ENCODE measurements at places on chromosomes 16 and 17. TPM values are rescaled to one million over a fixed set of nuclear protein-coding genes. Genes with fewer than 3 reads are reported as not detected.

The ATP2A1 gene
- total RNA-seq = 0.94 TPM

The ZFPM1 gene
- 9.9 TPM for total RNA-seq

The CACNA1G gene
- total RNA-seq = not detected

The LITAFD gene
- total RNA-seq = not detected

The RDM1 gene
- total RNA-seq = not detected

The NKD1 gene
- 1.4 TPM for total RNA-seq

The G6PC1 gene
- not detected for total RNA-seq

The CD79B gene
- 13.6 TPM for total RNA-seq

DNA sequence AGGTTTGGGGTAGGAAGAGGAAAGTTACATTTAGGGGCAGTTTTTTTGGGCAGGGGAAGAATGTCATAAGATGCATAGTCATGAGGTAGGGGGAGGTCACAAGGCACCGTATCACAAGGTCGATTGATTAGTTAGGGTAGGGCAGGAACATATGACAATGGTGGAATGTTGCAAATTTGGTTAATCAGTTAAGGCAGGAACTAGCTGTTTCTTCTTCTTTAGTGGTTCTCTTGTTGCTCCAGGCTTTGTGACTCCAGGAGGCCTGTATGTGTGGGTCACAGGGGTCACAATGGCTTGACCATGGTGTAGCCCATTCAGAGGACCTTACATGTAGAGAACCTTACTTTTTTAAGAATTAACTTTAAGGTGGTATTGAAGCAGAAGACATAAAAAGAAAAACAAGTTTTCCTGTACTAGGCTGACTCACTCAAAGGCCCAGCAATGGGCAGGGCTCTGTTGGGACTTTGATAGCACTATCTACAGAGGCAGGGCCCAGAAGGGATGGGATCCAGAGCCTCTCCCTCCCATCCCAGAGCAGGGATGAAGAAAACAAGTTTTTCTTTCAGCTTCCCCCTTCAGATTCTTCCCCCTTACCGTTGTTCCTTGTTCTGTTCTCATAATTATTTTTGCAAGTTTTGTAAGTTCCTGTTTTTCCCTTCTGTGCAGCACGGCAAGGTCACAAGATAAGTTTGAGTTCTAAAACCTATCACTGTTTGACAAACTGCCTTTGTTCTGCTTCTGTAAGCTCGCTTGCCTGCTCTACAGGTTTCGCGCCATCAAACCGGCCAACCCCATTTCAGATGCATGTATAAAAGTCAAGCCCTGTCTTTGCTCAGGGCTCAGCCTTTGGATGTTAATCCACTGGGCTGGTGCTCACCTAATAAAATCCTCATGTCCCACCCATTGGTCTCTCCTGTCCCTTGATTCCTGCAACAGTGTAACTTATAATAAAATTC, 45.8 kb upstream of the ATF7IP2 start:
- H3K27ac ChIP-seq = no peak overlapping the region
- DNase-seq = no peak
- H3K4me3 ChIP-seq = no peak overlapping the region
- no peaks in the 10 kb centered on the region for H3K27me3 ChIP-seq
- no peaks in the 10 kb centered on the region for H3K4me1 ChIP-seq
- H3K36me3 ChIP-seq = no peaks in the 10 kb centered on the region

GRCh38 chr16:50613281-50613963, 65.2 kb downstream of the NKD1 start:
- H3K4me3 ChIP-seq = no peak overlapping the region
- H3K4me1 ChIP-seq = peaks cover 15% of the 10 kb centered on the region
- no peak overlapping the region for H3K27ac ChIP-seq

DNA sequence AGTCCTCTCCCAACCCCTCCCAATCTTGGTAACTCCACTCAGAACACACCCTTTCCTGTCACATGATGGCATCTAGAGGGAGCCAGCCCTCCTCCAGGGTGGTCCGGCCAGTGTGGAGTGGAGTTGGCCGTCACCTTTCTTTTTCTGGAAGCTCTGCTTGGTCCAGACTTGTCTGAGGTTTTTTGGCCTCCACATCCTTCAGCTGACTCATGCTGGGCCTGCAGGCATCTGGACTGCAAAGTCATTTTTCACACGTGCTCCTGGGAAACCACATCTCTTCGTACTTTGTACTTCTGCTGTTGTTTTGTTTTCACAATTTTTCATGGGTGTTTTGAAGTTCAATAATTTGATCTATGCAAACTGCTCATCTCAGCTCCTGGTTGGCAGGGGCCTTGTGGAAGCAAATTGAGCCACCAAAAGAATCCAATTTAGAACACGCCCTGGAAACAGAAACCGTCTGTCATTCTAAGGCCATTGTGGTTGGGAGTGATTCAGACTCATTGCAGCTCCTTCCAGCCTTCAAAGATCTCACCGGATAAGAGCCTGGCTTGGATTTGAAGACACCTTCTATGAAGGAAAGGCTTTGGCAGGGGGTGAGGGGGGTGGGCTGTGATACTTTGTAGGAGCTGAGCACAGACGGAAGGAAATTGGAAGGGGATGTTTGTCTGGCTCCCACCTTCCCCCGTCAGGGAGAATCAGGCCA, 42.4 kb upstream of the NF1 start:
- DNase-seq = no peak
- peaks cover 4% of the 10 kb centered on the region for H3K4me1 ChIP-seq
- H3K4me3 ChIP-seq = no peak overlapping the region
- H3K27me3 ChIP-seq = no peaks in the 10 kb centered on the region
- H3K36me3 ChIP-seq = no peaks in the 10 kb centered on the region
- H3K27ac ChIP-seq = no peak overlapping the region

DNA sequence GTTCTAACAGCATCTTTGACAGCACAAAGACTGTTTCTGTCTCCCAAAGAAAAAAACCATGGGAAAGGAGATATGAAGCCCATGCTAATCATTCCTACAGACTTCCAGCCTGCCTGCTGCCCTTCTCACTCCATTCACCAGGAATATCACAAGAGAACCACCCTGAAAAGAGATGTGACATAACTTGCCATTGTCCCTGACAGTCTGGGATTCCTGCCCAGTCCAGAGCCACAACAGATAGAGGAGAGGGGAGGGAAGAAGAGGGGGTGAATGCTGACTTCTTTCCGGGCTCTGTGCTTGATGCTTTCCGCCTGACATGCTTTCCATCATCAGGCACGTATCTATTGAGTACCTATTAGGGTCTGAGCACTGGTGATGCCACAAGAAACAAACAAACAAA, 31.6 kb upstream of the ASIC2 start:
- no peaks in the 10 kb centered on the region for H3K36me3 ChIP-seq
- DNase-seq = no peak
- H3K27me3 ChIP-seq = no peaks in the 10 kb centered on the region
- no peak overlapping the region for H3K4me3 ChIP-seq
- H3K4me1 ChIP-seq = no peaks in the 10 kb centered on the region

GRCh38 chr17:80970044-80970761, 21.4 kb upstream of the CHMP6 start:
- H3K4me3 ChIP-seq = no peak overlapping the region
- H3K27me3 ChIP-seq = no peaks in the 10 kb centered on the region
- no peak overlapping the region for H3K27ac ChIP-seq
- peak; percentile 41 for DNase-seq
- H3K36me3 ChIP-seq = peaks cover 2% of the 10 kb centered on the region

DNA sequence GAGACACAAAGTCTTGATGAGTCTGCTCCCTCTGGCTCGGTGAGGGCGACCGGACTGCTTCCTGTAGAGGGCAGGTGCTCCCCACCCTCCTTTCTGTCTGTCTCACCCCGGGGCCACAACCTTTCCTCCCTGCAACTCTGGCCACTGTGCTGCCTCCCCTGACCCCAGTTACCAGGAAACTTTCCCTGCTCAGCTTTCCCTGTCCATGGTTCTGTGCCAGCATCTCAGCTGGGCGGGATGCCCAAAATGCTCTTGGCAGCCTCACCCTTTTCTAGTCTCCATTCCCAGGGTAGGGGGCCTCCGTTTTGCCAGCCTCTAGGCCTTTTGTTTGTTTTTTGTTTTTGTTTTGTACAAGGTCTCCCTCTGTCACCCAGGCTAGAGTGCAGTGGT, 1.4 kb downstream of the PLD2 start:
- no peak overlapping the region for H3K4me3 ChIP-seq
- no peaks in the 10 kb centered on the region for H3K27me3 ChIP-seq
- no peak overlapping the region for H3K27ac ChIP-seq
- peaks cover 6% of the 10 kb centered on the region for H3K36me3 ChIP-seq

GRCh38 chr16:1054660-1055556, 17.6 kb upstream of the SSTR5 start:
- DNase-seq = peak; percentile 25
- no peaks in the 10 kb centered on the region for H3K4me1 ChIP-seq
- H3K36me3 ChIP-seq = no peaks in the 10 kb centered on the region
- no peak overlapping the region for H3K27ac ChIP-seq
- no peaks in the 10 kb centered on the region for H3K27me3 ChIP-seq
- H3K4me3 ChIP-seq = no peak overlapping the region

GRCh38 chr17:63740464-63741142, 996 bp downstream of the STRADA start:
- no peaks in the 10 kb centered on the region for H3K4me1 ChIP-seq
- peak overlapping the region; percentile 74 for H3K4me3 ChIP-seq
- peak overlapping the region; percentile 96 for H3K27ac ChIP-seq
- peak; percentile 18 for DNase-seq
- no peaks in the 10 kb centered on the region for H3K27me3 ChIP-seq

- H3K36me3 ChIP-seq = no peaks in the 10 kb centered on the region
- no peaks in the 10 kb centered on the region for H3K27me3 ChIP-seq
Measured at GRCh38 chr17:57600074-57600473, 145.0 kb downstream of the CCDC182 start.

- DNase-seq = no peak
- H3K27ac ChIP-seq = no peak overlapping the region
- no peaks in the 10 kb centered on the region for H3K36me3 ChIP-seq
- no peaks in the 10 kb centered on the region for H3K27me3 ChIP-seq
- H3K4me1 ChIP-seq = peaks cover 13% of the 10 kb centered on the region
Measured at GRCh38 chr16:28264656-28265055, 27.7 kb upstream of the SBK1 start.

- no peaks in the 10 kb centered on the region for H3K27me3 ChIP-seq
- DNase-seq = no peak
- H3K27ac ChIP-seq = no peak overlapping the region
- H3K4me3 ChIP-seq = no peak overlapping the region
- peaks cover 8% of the 10 kb centered on the region for H3K4me1 ChIP-seq
Measured at GRCh38 chr17:81049973-81050551, 15.1 kb downstream of the BAIAP2 start.

DNA sequence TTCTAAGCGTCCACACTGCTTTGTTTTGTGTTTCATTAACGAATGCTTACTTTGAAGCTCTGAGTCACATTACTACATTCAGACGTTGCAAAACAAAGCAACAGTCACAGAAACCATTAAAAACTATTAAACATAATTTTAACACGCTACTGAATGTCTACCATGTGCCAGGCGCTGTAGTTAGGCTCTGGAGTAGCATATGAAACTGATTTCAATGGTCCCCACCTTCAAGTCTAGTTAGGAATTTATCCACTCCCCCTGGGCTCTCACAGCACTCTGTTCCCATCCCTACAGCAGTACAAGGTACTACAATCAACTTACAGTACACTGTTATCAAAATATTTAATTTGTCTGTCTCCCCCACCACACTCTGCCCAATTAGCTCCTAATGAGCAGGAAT, 631 bp downstream of the UTP6 start:
- H3K27me3 ChIP-seq = no peaks in the 10 kb centered on the region
- peaks cover 10% of the 10 kb centered on the region for H3K4me1 ChIP-seq
- H3K36me3 ChIP-seq = no peaks in the 10 kb centered on the region
- peak overlapping the region; percentile 81 for H3K27ac ChIP-seq

DNA sequence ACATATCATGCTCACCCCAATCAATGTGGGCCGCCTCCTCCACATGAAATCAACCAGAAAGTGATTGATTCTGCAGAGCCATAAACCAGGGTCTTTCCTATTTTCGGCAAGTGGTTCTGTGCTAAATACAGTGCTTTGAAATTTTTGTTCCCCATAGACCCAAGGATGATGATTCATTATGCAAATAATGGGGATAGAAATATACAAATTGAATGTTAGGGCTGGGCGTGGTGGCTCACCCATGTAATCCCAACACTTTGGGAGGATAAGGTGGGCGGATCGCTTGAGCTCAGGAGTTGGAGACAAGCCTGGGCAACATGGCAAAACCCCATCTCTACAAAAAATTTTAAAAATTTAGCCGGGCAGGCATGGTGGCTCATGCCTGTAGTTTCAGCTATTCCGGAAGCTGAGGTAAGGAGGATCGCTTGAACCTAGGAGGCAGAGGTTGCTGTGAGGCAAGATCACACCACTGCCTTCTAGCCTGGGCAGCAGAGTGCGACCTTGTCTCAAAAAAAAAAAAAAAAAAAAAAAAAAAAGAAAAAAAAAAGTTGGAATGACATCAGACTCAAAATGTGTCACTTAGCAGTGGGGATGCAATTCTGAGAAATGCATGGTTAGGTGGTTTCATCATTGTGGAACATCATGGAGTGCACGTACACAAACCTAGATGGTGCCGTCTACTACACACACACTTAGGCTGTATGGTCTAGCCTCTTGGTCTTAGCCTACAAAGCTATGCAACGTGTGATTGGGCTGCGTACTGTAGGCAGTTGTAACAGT, 581.7 kb downstream of the MAF start:
- H3K36me3 ChIP-seq = no peaks in the 10 kb centered on the region
- no peak for DNase-seq
- H3K27me3 ChIP-seq = no peaks in the 10 kb centered on the region

DNA sequence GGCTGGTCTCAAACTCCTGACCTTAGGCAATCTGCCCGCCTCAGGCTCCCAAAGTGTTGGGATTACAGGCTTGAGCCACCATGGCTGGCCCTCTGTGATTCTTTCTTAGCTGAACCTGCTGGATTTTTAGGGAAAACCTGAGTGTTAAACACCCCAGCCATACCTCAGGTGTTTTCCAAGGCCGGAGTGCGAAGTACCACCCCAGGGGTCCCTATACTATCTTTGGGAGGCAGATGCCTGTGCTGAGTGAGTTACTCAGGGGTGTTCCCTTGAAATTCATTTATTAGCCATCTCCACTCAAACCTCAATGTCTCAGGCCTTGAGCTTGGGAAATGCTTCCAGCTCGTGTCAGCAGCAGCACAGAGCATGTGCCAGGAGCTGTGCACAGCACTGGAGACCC, 432.7 kb downstream of the SLC39A11 start:
- no peak overlapping the region for H3K27ac ChIP-seq
- no peaks in the 10 kb centered on the region for H3K4me1 ChIP-seq
- no peak for DNase-seq
- no peak overlapping the region for H3K4me3 ChIP-seq
- no peaks in the 10 kb centered on the region for H3K27me3 ChIP-seq

- no peak overlapping the region for H3K4me3 ChIP-seq
- peak overlapping the region; percentile 50 for H3K27ac ChIP-seq
- H3K36me3 ChIP-seq = peaks cover 96% of the 10 kb centered on the region
- no peak for DNase-seq
Measured at GRCh38 chr17:76091526-76092286, 11.9 kb downstream of the EXOC7 start.
